ENCODE measurements at places on chromosomes 7 and 10. TPM values are rescaled to one million over a fixed set of nuclear protein-coding genes. Genes with fewer than 3 reads are reported as not detected.

The PON1 gene
- 0.41 TPM for polyA plus RNA-seq

The HHEX gene
- 7.6 TPM for polyA plus RNA-seq

The PHKG1 gene
- polyA plus RNA-seq: 3.0 TPM

The SPDYE1 gene
- polyA plus RNA-seq: 3.1 TPM

The MYO3A gene
- polyA plus RNA-seq: 9.7 TPM

The PBLD gene
- polyA plus RNA-seq: 92.0 TPM

The HABP2 gene
- polyA plus RNA-seq: 0.52 TPM

The STEAP4 gene
- 0.14 TPM for polyA plus RNA-seq

The FOXI2 gene
- 1.4 TPM for polyA plus RNA-seq

- DNase-seq: no peak
Observed at GRCh38 chr7:77846317-77847092, 47.9 kb downstream of the PHTF2 start.

DNA sequence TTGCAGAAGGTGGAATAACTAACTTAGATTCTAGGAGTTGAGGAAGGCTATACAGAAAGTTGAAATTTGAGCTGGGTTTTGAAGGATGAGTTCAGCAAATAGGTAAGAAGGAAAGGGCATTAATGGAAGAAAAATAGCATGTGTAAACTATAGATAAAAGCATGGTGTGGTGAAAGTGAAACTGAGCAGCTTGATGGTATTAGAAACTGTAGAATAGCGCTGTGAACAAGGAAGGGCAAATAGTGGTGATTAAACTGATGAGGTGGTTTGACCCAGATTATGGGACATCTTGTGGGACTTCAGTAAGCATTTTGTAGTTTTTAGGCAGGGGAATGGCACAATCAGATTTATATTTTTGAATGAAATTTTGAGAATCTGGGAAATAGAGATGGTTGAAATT, 90.5 kb downstream of the EXOC6 start:
- DNase-seq: no peak

GRCh38 chr7:101563198-101563901, 65.7 kb downstream of the MYL10 start:
- no peak for DNase-seq

- DNase-seq: no peak
Observed at GRCh38 chr7:134856091-134856490, 76.7 kb downstream of the CALD1 start.

GRCh38 chr10:34599026-34599795, 215.9 kb downstream of the PARD3 start:
- no peak for DNase-seq

GRCh38 chr10:70759781-70760180, 25.4 kb downstream of the TBATA start:
- DNase-seq: no peak

DNA sequence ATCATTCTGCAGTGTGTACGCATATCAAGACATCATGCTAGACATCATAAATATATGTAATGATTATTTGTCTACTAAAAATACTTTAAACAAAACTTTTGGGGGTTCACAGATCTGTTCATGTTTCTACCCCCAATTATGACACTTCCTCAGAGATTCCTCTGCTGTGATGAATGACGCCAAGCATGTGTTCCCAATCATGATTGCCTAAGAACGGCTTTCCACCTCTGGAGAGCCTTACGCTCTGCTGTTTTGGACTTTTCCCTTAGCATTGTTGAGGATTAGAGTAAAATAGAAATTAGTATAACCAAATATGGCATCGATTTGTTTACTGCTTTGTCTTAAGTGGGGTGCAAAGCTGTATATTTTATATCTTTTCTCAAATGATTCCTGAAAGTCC, 236.3 kb upstream of the IGFBP3 start:
- no peak for DNase-seq

GRCh38 chr10:93280121-93280698, 201.9 kb downstream of the MYOF start:
- DNase-seq: no peak

DNA sequence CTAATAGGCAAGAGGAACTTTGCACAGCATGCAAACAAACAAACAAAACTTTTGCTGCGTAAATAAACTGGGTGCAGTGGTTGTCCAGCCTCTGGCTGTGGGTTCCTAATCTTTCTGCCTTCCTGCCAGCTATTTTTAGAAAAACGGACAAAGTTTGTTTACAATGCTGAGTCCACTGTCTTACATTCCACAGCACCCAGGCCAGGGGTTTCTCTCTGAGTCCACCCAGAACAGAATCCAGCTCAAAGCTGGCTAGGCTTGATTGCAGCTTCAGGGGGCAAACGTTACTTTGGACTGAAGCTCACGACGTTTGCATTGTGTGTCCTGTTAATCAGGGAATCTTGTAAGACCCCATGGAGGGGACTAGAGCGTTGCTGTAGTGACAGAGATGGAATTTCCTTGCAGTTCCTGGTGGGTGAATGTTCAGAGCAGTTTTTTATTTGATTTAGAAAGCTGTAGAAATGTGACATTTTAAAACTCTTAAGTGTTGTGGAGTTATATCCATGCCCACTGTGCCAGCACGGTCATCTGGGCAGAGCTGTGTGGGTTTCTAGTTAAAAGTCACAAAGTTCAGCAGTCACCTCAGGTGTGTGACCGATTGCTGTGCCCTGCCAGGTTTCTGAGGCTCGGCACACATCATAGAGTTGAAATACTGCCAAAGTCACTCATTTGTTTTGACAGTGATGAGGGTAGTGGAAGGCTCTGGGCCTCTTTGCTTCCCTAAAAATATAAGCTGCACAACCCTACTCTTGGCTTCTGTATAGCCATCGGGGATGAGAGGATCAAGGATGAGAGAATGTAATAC, 247.0 kb downstream of the STK31 start:
- no peak for DNase-seq

- no peak for DNase-seq
Observed at GRCh38 chr10:43585046-43585445, 10.6 kb upstream of the ZNF239 start.

DNA sequence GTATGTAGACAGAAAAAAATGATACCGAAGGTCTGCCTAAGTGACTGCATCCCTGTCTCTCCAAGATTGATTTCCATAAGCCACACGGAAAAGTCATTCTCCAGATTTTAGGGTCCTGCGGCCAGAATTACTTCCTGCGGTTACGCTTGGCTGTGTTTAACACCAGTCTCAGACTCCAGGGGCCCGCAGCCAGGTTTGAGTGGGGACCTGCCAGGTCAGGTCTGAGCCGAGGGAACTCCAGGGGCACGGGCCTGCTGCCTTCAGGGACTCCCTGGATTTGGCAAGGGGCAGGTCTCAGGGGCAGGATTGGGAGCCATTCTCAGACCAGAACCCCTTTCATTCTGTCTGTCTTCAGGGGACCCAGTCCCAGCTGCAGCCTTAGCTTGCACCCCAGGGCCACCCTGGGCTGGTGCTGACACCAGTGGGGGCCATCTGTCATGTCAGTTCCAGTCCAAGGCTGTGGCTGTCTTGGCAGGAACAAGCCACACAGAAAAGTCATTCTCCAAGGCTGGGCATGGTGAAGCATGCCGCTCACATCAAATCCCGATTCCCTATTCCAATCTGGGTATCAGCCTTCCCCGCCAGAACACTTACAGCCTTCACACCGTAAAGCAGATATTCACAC, 39.0 kb downstream of the TMEM120A start:
- no peak for DNase-seq

- no peak for DNase-seq
Observed at GRCh38 chr7:77975672-77976480, 177.3 kb downstream of the PHTF2 start.

DNA sequence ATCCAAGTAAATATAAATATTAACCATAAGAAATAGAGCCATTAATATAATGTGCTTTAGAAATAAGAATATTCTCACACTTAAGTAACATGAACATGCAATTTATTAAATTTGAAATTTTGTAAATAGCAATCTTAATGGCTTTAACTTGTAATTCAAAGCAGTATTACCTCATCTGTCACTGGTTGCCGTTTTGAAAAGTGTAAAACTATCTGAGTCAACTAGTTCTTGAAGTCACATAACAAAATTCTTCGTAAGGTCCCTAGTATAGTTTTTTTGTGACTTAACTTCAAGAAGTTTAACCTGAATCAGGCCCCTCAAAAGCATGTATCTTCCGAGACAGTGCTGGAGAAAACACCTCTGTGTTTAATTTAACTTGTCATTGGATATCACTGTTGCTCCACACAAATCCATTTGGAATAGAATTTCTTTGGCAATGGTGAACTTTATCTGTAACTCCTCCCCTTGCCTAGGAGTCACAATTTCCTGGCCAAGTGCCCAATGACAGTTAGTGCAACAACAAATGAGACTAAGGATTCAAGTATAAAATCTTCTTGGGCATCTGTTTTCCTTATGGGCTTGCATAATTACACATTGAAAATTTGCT, 47.1 kb downstream of the NT5C2 start:
- DNase-seq: no peak

- DNase-seq: no peak
Observed at GRCh38 chr7:4851459-4852422, 10.1 kb downstream of the PAPOLB start.

GRCh38 chr10:103616705-103617601, 123.4 kb downstream of the NEURL1 start:
- DNase-seq: no peak

- no peak for DNase-seq
Observed at GRCh38 chr10:123227706-123228105, 73.5 kb downstream of the BUB3 start.

DNA sequence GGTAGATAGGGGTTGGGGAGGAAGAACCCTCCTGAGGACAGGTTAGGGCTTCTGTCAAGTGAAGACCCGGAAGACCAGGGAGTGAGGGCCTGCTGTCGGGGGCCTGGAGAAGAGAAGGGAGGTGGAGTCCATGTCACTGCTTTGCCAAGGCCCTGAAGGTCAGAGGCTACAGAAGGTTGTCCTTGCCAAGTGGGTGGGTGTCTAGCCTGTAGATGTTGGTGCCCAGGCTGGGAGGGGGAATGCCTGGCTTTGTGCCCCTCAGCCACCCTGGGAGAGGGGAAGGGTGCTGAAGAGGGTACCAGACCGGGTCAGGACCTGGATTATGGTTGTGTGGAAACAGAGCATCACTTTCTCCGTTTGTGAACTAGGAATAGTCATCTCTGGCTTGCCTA, 67.2 kb upstream of the AQP1 start:
- DNase-seq: no peak

- peak; percentile 4 for DNase-seq
Observed at GRCh38 chr7:149071641-149072437, 18.7 kb downstream of the ZNF786 start.

DNA sequence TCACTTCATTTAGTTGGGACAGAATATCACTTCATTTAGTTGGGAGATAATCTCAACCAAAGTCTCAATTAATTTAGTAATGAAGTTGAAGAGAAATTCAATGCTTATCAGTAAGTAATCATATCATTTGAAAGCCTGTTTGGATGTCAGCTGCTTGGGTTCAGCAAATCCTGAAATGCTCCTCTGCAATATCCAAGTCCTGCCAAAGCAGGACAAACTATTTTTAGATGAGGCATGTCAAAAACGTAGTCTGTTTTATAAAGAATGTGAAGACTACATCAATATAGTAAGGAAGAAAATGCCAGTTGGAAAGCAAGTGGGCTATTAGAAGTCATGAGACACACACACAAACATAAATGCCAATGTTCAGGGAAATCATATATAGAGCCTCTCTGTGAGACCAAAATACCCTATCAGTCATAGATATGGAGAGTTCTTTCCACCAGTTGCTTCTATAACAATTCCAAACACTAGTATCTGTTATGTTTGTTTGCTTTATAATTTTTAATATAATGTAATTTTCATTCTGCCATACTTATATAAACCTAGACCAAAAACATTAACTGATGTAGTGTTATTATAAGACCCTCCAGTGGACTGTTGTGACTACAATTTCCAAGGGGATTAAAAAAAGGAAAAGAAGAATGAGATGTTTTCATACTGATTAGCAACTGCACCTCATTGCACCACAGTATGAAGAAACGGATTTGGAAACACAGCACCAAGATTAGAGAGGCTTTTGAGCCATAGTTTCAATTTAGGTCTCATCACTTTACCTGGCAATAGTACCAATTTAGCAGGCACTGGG, 160.7 kb downstream of the LRRTM3 start:
- DNase-seq: no peak

- DNase-seq: no peak
Observed at GRCh38 chr10:62742536-62743061, 61.9 kb upstream of the ADO start.

DNA sequence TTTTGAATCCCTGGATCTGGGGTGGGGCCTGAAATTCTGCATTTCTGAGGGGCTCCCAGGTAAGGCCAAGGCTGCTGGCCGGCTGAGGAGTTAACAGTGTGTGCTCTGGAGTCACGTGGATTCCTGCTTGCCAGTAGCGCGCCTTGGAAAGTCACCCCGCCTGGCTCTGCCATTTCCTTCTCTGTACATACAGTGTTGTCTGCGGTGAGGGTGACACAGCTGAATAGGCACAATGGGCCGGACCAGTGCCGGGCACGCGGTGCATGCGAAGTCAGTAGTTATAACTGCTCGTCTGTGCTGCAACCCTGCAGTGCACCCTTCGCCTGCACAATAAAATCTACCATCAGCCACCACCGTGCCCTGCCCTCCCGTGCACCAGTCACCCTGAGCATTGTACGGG, 68.0 kb upstream of the EEPD1 start:
- no peak for DNase-seq

DNA sequence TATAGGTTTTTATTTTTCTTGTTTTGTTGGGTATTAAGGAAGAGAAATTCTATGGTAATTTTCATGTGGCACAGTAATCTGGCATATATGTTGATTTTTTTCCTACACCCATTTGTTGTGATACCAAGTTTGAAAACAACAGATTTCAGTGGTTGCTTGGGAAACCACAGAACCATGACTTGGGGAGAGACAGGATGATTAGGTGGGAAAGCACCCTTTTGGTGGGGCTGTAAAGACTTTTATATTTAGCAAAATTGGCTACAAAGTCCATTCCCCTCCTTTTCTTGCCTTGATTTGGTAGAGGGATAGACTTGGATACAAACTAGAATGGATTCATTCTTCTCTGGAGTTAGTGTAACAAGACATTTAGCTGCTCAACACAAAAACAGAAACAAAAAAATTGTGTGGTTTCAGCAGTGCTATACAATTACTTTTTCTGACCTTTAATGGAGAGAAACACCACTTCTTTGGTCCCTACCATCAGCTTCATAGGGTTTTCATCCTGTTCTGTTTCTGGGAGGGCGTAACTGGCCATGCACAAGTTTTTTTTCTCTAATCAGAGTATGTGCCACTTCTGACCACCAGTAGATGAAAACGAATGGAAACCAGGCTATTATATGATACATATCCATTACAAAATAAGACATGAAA, 52.7 kb downstream of the FIGNL1 start:
- no peak for DNase-seq
